CD4-positive, alpha-beta T cell treated with Interleukin-10 for 1 hour (primary cell): ENCODE measurements at places on chromosomes 4 and X.

DNA sequence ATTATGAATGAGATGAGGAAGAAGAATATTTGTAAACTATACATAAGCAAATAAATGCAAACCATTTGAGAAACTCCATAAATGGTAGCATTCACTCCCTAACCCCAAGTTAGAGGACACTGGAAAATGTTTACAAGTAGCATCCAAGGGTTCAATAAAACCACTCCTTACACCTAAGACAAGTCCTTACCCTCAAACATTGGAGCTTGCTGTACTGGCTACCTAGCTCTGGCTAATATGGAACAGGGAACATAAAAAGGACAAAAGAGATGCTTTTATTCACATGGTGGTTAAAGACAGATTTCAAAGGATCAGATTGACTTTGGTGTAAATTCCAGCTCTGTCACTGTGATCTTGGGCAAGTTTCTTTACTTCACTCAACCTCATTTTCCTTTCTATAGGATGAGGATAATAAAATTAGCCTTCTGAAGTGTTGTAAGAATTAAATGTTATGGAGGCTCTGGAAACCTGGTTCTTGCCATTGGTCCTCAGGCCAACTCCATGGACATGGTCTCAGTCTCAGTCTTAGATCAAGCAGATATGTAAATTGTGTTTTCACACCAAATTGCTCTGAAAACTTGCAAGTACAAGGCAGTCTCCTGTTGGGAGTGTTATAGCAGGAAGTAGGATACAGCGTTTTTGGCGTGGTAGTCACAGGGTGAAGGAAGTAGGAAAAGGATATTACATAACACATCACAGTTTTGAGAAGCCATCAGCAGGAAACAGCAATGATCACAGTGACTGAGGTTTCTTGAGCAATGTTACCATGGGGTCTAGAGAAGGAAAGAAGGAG is 3.3 kb downstream of the CXCL1 start:
- no peak for DNase-seq

DNA sequence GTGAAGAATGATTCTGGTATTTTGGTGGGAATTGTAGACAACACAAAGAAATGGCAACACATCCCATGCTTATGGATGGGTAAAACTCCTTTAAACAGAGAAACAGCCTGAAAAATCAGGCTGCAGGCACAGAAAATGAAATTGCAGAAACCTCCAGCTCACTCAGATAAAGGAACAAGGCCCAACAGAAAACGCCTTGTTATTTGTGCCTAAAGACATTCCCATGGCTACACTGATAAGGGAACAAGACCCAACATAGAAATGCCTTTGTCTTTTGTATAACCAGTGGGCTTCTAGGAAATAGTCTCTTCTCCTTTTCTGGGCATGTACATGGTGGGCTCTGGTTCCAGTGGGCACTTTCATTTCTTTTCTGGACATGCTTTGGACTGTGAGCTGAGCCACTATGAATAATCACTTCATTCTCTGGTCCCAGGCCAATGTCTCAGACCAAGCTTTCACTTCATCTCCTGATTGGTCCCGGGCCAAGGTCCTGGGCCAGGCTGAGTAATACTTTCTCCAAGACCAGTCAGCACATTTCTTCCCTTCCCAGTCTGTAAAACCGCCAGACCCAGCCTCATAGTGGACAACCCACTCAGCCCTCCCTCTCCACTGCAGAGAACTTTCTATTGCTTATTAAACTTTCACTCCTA is 160.5 kb downstream of the TBX22 start:
- no peak for DNase-seq

- DNase-seq = no peak
Measured at GRCh38 chr4:4395849-4396627, 9.1 kb downstream of the NSG1 start.

DNA sequence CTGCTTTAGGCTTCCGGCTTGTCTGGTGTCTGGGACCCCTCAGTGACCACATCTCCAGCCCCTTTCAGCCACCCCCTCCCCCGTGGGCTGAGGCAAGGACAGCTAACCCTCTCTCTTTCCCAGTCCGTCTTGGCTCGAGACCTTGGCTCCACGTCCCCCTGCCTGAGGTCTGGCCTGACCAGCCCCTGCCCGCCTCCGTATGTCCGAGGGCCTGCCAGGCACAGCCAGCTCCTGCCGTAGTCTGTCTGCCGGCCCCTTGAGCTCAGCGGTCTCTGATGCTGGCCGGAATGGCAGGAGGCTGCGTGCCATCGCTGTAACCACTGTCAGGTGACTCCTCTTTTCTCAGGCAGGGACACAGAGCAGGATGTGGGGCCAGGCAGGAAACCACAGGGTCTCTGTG is 73.3 kb upstream of the LRPAP1 start:
- no peak for DNase-seq

- DNase-seq = no peak
Measured at GRCh38 chrX:112270991-112271390, 188.4 kb upstream of the TRPC5 start.
